ENCODE measurements at places on chromosomes 3 and 15. TPM values are rescaled to one million over a fixed set of nuclear protein-coding genes. Genes with fewer than 3 reads are reported as not detected.

DNA sequence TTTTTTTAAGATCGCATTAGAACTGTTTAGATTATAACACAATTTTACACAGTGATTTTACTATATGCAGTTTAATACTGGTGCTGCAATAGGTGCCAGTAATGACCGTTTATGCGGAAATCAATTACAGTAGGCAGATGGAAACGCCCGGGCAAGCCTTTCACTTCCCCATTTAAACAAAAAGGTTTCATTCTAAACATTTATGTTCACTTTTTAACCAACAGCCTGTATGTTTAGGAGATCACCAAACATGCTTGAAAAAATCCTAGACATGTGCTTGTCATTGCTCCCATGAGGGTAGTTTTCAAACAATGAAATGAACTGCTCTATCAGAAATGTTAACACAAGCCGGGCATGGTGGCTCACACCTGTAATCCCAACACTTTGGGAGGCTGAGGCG is 2.7 kb downstream of the BNIP2 start:
- peak; percentile 49 for DNase-seq

GRCh38 chr3:141710121-141710520 is 28.0 kb upstream of the RNF7 start:
- DNase-seq = no peak

- DNase-seq = no peak
These were observed 16.3 kb downstream of the ITIH3 start for GRCh38 chr3:52810923-52811322.

DNA sequence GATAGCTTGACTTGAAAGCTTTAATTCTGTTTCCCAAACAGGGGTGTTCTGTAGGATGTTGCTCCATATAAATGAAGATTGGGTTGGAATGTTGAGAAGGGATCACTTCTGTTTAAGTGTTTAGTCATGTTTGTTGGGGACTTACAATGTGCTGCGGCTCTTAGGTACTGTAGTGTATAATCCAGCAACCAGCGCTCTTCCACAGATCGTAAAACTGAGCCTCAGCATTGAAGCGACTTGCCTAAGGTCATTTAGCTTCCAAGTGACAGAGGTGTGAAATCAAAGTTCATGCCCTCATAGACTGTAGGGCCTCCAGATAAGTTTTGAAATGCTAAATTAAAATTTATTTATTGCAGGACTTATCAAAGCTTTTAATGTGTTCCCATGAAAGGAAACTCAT is 1.8 kb downstream of the MKRN2 start:
- no peak for DNase-seq

- no peak for DNase-seq
These were observed 345.2 kb downstream of the FOXP1 start for GRCh38 chr3:71238355-71238757.

GRCh38 chr3:141184430-141184829 is 47.2 kb upstream of the PXYLP1 start:
- no peak for DNase-seq

GRCh38 chr15:89398896-89399237 is 64.2 kb upstream of the POLG start:
- no peak for DNase-seq

GRCh38 chr3:127959873-127960272 is 44.8 kb downstream of the KBTBD12 start:
- DNase-seq = no peak

Gene LSMEM2
- total RNA-seq = 29.6 TPM

Gene TM6SF1
- total RNA-seq = 6.8 TPM

Gene CD96
- 0.65 TPM for total RNA-seq

Gene MAP1A
- total RNA-seq = 24.4 TPM

Gene SLC28A2
- not detected for total RNA-seq

Gene RAD51
- total RNA-seq = 0.43 TPM
